ENCODE measurements at places on chromosomes 5 and 9. TPM values are rescaled to one million over a fixed set of nuclear protein-coding genes. Genes with fewer than 3 reads are reported as not detected.

Gene PLPP1
- 39.8 TPM for total RNA-seq

Gene C5orf52
- not detected for total RNA-seq

Gene OBP2B
- not detected for total RNA-seq

Gene FST
- total RNA-seq: 1.7 TPM

Gene PDE8B
- 1.7 TPM for total RNA-seq

Gene PTGER4
- total RNA-seq: 5.5 TPM

Gene CCNG1
- 62.4 TPM for total RNA-seq

Gene TTC23L
- 0.21 TPM for total RNA-seq

Gene KCTD16
- total RNA-seq: 0.02 TPM

Gene HTR1A
- not detected for total RNA-seq

Gene C9orf153
- 0.21 TPM for total RNA-seq

Gene CYSRT1
- total RNA-seq: 4.6 TPM

Gene PTGS1
- 1.5 TPM for total RNA-seq

Gene ZNF618
- 8.9 TPM for total RNA-seq

Gene TAF11L5
- total RNA-seq: not detected

Gene KIF4B
- 0.06 TPM for total RNA-seq

Gene APBA1
- total RNA-seq: 0.16 TPM

Gene FAM153A
- not detected for total RNA-seq

Gene MYMK
- not detected for total RNA-seq

Gene NUTM2G
- total RNA-seq: not detected

Gene CD274
- total RNA-seq: 2.1 TPM

Gene PDCD1LG2
- 0.30 TPM for total RNA-seq

Gene TMC1
- 0.03 TPM for total RNA-seq

Gene SGCD
- total RNA-seq: 3.3 TPM

Gene PCDHB2
- total RNA-seq: 3.9 TPM

Gene SOHLH1
- total RNA-seq: 0.12 TPM

Gene ESM1
- total RNA-seq: not detected

Gene CDH18
- total RNA-seq: not detected

Gene CTSL
- 618 TPM for total RNA-seq

Gene GABRA1
- not detected for total RNA-seq

Gene NPR3
- 15.3 TPM for total RNA-seq

Gene ZNF354C
- 0.74 TPM for total RNA-seq

Gene RFESD
- total RNA-seq: 2.1 TPM

Gene HTR4
- total RNA-seq: not detected

Gene KLF9
- 2.9 TPM for total RNA-seq

Gene SLC45A2
- not detected for total RNA-seq

Gene ACER2
- 2.4 TPM for total RNA-seq

Gene MZB1
- not detected for total RNA-seq

Gene ADAMTS12
- 6.4 TPM for total RNA-seq

Gene IL4
- not detected for total RNA-seq

Gene MARCOL
- not detected for total RNA-seq

Gene INSL4
- 17.9 TPM for total RNA-seq

Gene WDR38
- 0.13 TPM for total RNA-seq

Gene DDX41
- 96.2 TPM for total RNA-seq

Gene NEUROG1
- not detected for total RNA-seq

Gene NIM1K
- total RNA-seq: 0.30 TPM

Gene FOXI1
- total RNA-seq: not detected

Gene ZNF462
- total RNA-seq: 3.3 TPM

Gene SLC36A1
- 9.5 TPM for total RNA-seq

Gene PCDHGB3
- 0.21 TPM for total RNA-seq

Gene IL33
- 0.27 TPM for total RNA-seq

Gene DAB2
- total RNA-seq: 6.9 TPM

Gene PCDHGA6
- total RNA-seq: 0.20 TPM

Gene HRCT1
- total RNA-seq: 0.20 TPM

Gene SPATA9
- total RNA-seq: not detected
